ENCODE measurements at places on chromosomes 5 and 9.

DNA sequence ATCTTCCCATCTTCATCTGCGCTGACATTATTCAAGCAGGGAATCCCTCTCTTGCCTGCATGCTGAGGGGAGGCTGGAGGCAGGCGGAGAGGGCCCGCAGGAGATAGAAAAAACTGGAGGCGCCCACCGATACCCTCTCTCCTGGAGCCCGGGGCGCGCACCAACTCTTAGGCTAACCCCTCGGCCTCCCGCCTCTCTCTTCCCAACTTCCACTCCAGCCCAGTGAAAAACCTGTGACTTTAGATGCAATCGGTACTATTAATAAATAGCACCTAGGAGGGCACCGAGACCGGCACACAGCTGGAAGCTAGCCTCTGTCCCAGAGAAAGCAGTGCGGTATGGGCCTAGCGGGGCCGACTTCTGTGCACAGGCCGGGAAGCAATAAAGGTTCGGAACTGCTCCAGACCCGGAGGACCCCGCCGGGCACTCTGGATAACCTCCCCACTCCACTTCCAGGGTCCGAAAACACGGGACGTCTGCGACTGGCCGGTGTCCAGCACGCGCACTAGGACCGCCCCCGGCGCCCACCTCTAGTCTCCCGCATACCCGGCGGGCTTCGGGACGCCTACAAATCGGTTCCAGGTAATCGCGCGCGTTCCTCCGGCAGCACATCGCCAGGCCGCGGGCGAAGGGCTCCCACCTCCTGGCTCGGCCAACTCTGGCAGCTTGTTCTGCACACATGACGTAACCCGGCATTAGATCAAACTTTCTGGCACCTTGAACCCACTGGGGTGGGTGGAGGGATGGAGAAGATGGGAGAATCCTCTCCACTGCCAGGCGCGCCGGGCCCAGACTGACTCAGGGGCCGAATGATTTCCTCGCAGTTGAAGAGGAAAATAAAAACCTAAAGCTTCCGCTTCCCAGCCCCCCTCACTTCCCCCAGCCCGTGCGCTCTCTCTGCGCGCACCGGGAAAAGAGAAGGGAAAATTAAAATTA, 1.4 kb downstream of the EFNA5 start:
- DNase-seq = no peak

DNA sequence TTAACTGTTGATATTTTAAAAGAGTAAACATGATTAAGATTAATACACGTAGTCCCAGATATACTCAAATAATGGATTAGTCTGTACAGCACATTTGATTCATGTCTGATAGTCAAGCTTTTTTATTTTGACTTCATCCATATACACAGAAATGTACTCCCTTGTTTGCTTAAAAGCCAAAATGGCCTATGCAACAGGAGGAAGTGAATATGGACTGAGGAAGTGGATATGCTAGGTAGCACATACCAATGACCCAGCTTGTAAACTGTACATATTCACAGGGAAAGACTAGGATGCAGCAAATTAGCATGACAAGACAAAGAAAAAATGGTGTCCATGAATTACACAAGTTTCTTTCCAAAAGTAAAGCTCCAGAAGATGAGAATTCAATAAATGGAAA, 109.7 kb downstream of the CAAP1 start:
- no peak for DNase-seq

GRCh38 chr9:135135171-135135928, 47.9 kb downstream of the OLFM1 start:
- no peak for DNase-seq

GRCh38 chr9:69386651-69387050, 61.6 kb downstream of the ENTREP1 start:
- DNase-seq = no peak

DNA sequence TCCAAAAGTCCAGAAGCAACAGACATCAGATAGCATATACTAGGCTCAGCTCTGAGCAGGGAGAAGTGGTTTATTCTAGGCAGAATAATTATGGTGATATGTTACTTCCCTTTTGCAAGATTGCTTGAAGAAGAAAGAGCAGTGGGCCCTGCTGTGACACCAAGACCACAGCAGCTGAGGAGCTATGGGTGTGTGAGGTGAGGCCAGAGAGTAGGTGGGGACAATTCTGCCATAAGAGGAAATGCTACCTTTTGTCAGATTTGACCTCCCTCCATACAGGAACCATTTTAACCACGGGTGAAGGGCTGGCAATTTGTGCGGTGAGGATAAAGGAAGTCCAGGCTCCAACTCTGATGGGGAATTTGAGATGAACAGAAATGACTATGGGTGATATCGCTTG, 51.3 kb downstream of the TNFSF15 start:
- DNase-seq = no peak

- DNase-seq = no peak
These were observed 88.9 kb downstream of the SNCAIP start for GRCh38 chr5:122400938-122401337.

GRCh38 chr5:75716715-75717081, 539 bp downstream of the POC5 start:
- DNase-seq = no peak

DNA sequence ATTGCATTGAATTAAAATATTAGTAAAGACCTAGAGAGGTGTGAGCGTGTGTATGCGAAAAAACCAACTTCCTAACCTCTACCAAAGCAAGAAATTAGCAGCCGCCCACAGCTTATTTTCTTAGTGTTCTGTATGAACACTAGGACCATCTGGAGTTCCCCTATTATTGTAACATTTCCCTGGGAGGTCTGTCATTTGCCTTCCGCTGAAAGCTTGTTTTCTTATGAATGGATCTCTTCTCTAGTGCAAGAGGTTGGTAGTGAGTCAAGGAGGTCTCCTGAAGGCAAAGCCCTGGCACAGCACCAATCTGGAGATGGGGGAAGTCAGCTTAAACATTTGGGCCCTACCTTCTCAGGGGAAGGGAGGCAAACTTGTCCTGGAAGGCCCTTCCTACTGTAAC, 10.8 kb downstream of the TNFSF8 start:
- DNase-seq = no peak

DNA sequence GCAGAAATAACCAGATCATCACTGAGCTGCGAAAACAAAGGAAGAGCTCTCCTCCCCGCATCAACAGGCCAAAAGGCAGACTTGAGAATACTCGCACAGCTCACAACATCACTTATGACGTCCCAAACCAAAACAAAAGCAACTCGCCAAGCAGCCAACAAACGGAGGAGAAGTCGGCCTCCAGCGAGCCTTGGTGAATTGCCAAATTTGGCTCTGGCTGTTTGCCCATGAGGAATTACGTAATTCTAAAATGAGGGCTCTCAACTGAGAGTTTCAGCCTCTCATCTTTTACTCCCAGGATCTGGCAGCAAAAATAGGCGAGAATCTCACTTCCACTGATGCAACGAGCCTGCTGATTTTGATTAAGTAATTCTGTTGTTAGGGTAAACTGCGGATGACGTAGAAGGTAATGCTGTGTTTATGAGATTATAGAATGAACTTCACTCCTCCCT, 51.7 kb upstream of the SEMA6A start:
- no peak for DNase-seq

GRCh38 chr9:133526721-133527321, 2.1 kb upstream of the MYMK start:
- DNase-seq = no peak

DNA sequence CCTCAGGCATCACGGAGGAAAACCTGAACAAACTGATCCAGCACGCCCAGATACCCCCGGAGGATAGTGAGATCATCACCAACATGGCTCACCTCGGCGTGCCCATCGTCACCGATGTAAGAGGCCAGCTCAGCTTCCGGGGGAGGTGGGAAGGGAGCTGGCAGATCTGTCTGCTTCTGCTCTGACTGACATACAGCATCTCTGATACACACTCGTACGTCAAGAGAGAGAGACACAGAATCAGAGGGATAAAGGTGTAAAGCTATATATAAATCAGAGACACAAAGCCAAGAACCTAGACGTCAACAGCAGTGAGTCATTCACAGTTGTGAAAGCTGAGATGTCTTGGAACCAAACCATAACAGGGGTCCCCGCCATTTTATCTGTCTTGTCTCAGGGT, 30.1 kb upstream of the CFAP157 start:
- no peak for DNase-seq

DNA sequence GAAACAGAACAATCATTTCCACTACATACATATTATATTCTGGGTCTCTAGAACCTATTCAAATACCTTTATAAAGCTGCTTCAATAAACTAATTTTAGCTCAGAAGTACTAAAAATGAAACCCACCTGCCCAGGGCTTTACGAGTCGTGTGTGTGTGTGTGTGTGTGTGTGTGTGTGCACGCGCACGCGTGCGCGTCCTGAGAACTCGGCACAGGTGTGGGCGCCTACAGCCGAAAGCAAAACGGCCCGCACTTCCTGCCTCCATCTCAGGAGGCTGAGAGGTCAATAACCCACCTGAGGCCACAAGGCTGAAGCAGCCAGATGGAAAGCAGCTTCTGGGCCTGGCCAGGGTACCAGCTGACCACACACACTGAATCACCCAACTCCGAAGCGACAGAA, 3.0 kb downstream of the CLPTM1L start:
- no peak for DNase-seq

- no peak for DNase-seq
These were observed 30.0 kb downstream of the GFPT2 start for GRCh38 chr5:180323160-180323559.

- no peak for DNase-seq
These were observed 260.3 kb downstream of the ENC1 start for GRCh38 chr5:74380193-74380592.

GRCh38 chr5:145750199-145750598, 84.9 kb downstream of the PRELID2 start:
- DNase-seq = no peak

- peak; percentile 0 for DNase-seq
These were observed 517 bp downstream of the KCNN2 start for GRCh38 chr5:114362197-114362976.

- no peak for DNase-seq
These were observed 95.4 kb downstream of the CDH12 start for GRCh38 chr5:22757776-22758175.

GRCh38 chr5:178403956-178404600, 171.5 kb upstream of the PHYKPL start:
- DNase-seq = no peak

- no peak for DNase-seq
These were observed 878.2 kb upstream of the DMAC1 start for GRCh38 chr9:8677741-8678140.

- DNase-seq = no peak
These were observed 6.8 kb downstream of the CTSL start for GRCh38 chr9:87732756-87733155.

- DNase-seq = no peak
These were observed 24.0 kb upstream of the EBF1 start for GRCh38 chr5:159123700-159124099.

GRCh38 chr5:122130152-122130551, 806 bp downstream of the ZNF474 start:
- no peak for DNase-seq

- no peak for DNase-seq
These were observed 20.5 kb downstream of the RGMB start for GRCh38 chr5:98794001-98794400.

GRCh38 chr5:175434800-175435199, 9.2 kb downstream of the DRD1 start:
- no peak for DNase-seq

DNA sequence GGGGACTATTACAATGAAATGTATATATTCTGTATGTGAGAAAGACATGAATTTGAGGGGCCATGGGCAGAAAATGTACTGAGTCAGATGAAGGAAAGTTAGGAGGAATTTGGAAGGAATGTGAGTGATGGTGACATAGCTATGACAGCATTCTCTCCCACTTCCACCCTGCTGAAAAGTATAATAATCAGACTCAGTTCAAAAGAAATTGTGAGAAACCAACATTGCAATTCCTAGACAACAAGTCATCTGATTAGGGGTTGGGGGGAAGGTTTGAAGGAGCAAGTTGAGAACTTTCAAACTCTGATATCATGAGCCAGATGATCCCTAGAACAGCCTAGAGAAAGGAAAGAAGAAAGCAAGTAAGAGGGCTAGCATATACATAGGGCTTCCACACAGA, 370.6 kb downstream of the DMRTA1 start:
- no peak for DNase-seq

DNA sequence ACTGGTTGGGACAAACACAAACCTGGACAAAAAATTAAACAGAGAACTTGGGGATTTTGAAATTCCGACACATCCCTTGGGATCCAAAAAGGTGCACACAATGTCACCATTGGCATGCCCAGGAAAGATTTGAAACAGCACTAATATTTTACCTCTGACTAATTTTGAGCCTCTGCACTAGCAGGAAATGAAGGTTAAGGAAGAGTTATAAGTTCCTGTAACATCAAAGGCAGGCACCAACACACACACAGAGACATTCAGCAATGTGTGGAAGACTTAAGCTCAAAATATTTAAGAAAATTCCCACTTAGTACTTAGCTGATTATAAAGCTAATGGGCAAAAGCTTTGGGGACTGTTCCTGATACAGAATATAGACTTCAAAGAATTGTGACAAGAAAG, 247.0 kb downstream of the CDH9 start:
- no peak for DNase-seq

GRCh38 chr5:167712986-167713585, 578.4 kb upstream of the WWC1 start:
- DNase-seq = no peak

DNA sequence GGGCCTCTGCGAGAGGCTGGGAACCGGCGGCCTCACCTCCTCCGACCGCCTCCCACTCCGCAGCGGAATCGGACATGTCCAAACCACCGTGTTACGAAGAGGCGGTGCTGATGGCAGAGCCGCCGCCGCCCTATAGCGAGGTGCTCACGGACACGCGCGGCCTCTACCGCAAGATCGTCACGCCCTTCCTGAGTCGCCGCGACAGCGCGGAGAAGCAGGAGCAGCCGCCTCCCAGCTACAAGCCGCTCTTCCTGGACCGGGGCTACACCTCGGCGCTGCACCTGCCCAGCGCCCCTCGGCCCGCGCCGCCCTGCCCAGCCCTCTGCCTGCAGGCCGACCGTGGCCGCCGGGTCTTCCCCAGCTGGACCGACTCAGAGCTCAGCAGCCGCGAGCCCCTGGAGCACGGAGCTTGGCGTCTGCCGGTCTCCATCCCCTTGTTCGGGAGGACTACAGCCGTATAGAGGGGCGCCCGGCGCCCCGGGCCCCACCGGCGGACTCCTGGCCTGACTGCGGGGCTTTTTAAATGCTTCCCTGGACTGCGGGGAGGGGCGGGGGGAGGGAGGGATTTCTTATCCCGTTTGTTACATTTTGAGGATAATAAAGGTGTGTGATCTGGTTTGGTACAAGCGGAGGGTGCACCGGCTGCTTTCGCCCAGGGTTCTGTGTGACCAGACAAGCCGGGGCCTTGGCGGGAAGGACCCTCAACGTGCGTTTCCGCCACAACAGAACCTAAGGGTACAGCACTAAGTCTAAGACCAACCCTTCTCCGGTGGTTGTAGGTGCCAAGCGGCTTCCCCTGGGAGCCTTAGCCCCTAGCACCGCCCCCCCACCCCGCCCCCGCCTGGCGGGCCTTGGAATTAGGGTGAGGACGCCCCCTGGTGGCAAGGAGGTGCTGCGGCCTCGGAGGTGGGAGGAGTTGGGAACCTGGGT, 9.3 kb downstream of the PRR7 start:
- peak; percentile 91 for DNase-seq

GRCh38 chr9:100674419-100675122, 96.7 kb downstream of the CAVIN4 start:
- no peak for DNase-seq

GRCh38 chr9:77750284-77750683, 102.2 kb upstream of the GNA14 start:
- DNase-seq = no peak
